ENCODE measurements at places on chromosomes 4 and X.

- no peak for DNase-seq
Observed at GRCh38 chrX:66410806-66411205, 228.1 kb downstream of the EDA2R start.

DNA sequence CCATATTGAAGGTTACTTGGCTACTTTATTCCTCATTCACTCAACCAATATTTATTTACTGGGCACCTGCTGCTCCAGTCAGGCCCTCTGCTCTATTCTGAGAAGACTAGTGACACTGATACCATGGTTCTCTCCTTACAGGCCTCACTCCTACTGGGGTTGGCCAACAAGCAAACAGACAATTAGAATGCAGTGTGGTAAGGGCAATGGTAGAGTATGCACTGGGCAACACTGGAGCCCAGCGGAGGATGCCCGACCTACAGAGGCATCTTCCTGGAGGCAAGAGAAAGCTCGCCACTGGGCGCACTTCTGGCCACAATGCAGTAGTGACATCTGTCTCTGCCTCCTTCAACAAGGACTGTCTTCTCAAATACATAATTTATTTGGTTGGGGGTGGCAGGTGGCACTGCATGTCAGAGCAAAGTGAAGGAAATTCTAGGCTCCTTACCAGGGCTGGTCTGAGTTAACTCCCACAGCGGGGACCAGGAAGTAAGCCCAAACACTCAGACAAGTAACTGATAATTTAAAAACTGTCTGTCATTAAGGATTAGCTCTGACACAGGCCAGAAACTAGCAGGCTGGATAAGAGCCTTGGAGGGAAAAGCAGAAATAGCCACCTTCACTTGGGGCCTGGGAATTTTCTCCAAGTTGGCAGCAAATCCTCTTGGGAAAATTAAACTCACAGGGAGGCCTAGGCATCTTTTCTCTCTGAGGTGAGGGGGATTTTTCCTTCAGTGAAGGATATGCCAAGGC, 150.7 kb upstream of the EOLA2 start:
- peak; percentile 30 for DNase-seq

- no peak for DNase-seq
Observed at GRCh38 chrX:15855568-15856221, 1.1 kb upstream of the AP1S2 start.

- no peak for DNase-seq
Observed at GRCh38 chr4:42617030-42617429, 39.9 kb downstream of the ATP8A1 start.

- DNase-seq = no peak
Observed at GRCh38 chr4:113837397-113837796, 75.9 kb upstream of the CAMK2D start.
